ENCODE measurements at places on chromosomes 13 and 19.

DNA sequence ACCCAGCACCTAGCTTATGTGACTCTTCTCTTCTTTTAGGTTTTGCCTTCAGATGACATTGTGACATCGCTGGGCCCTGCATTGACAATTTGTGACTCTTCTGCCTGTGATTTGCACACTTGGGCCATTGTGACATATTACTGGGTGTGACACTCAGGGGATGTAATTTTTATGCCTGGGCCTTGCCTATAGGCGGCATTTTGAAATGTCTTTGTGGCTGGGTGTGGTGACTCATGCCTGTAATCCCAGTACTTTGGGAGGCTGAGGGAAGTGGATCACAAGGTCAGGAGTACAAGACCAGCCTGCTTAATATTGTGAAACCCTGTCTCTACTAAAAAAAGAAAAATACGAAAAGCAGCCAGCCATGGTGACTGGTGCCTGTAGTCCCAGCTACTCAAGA is 28.4 kb upstream of the ZNF681 start:
- H3K4me1 ChIP-seq: no peaks in the 10 kb centered on the region
- no peak overlapping the region for H3K27ac ChIP-seq

- no peaks in the 10 kb centered on the region for H3K27me3 ChIP-seq
- H3K4me1 ChIP-seq: no peaks in the 10 kb centered on the region
- H3K36me3 ChIP-seq: no peaks in the 10 kb centered on the region
- H3K27ac ChIP-seq: peak overlapping the region; percentile 73
Observed at GRCh38 chr13:20525144-20525600, 485 bp downstream of the CRYL1 start.

DNA sequence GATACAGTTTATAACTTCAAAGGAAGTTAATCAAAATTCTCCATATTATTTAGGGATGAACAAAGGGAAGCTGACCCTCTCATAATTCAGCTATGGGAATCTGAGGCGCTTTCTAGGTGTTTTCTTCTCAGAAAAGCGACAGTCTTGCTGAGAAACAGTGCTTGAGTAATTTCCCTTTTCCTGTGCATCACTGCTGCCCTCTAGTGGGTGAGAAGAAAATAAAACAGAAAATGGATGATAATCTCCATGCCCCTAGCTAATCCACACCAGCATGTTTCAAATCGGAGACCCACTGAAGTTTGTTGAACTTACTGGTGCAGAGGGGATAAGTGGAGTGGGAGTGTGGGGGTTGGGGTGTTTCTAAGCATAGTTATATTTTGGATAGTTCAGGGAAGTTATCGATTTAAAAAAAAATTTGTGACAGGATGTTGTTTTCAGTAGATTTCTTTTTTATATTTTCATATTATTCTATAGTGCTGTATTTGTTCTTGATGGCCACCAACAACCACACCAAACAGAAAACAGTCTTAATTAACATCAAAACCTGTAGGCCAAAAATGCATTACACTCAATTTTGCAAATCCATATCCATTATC is 21.4 kb downstream of the LCP1 start:
- H3K4me3 ChIP-seq: no peak overlapping the region
- H3K36me3 ChIP-seq: no peaks in the 10 kb centered on the region
- H3K27me3 ChIP-seq: no peaks in the 10 kb centered on the region
- DNase-seq: no peak

DNA sequence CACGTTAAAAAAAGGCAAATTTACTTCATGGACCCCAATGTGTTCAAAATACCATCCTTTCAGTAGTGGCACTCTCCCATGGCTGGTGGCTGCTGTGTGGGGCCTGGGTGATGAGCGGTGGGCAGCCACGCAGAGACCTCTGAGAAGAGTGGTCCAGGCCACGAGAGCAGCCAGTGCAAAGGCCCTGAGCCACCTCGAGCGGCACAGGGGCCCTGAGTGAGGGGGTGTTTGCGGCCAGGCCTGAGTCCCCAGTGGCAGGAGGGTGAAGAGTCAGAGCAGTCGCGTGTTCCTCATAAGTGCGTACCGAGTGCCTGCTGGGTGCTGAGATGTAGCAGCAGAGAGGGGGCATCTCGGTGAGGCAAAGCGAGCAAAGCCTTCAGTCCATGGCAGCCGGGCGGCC is 7.0 kb downstream of the ZNF444 start:
- H3K27ac ChIP-seq: no peak overlapping the region
- H3K4me1 ChIP-seq: peaks cover 41% of the 10 kb centered on the region
- no peak for DNase-seq
- H3K4me3 ChIP-seq: no peak overlapping the region

DNA sequence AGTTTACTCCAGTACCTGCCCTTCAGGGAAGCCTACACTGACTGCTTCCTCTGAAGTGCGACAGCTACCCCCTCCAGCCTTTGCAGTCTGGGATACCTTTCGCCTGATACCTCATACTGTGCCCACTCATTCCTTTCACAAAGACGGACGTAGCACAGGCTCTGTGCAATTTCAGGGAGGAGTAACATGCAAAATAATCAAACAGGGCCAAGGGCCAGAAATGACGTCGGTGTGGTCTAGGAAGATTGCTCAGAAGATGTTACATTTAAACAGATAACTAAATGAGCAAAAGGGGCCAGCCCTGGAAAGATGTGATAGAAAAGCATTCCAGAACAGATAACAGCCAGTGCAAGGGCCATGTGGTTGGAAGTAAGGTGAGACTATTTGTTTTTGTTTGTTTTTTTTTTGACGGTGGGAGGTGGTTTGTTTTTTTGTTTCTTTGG is 6.6 kb upstream of the DDX39A start:
- H3K4me3 ChIP-seq: no peak overlapping the region
- no peaks in the 10 kb centered on the region for H3K27me3 ChIP-seq
- H3K4me1 ChIP-seq: no peaks in the 10 kb centered on the region
- no peaks in the 10 kb centered on the region for H3K36me3 ChIP-seq
- no peak for DNase-seq
- no peak overlapping the region for H3K27ac ChIP-seq

- DNase-seq: peak; percentile 99
- no peak overlapping the region for H3K4me3 ChIP-seq
- no peaks in the 10 kb centered on the region for H3K36me3 ChIP-seq
Observed at GRCh38 chr19:18762125-18763023, 28.7 kb downstream of the COMP start.

DNA sequence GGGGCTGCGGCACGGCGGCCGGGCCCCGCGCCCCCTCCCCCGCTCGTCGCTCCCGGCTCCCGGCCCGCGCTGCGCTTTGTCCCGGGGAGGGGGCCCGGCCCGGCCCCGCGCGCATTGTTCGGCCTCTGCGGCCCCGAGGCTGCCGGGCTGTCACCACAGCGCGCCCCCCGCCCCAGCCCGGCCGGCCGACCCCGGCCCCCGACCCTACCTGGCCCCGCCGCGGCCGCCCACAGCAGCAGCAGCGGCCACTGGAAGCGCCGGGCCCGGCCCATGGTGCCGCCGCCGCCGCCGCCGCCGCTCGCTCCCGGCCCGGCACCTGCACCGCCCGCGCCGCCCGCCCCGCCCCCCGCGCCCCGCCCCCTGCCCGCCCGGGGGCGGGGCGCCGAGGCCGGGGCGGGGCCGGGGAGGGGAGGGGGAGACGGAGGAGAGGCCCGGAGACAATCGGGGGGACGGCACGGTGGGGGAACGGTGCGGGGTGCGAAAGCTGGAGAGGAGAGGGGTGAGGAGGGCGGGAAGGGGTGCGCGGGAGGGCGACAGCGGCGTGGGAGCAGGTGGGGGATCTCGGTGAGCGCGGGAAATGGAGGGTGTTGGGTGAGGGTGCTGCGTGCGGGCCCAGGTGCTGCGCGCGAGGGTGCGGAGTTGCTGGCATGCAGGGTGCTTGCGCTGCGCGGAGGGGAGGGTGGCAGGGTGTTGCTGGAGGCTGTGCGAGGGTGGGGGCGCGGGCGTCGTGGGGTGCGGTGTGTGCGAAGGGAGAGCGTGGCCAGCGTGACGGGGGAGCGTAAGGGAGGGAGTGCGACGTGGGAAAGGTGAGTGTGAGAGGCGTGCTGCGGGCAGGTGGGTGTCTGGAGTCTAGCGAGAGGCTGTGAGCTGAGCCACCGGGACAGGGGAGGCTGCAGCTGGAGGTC is at the start of gene CADM4:
TSS of gene CADM4 (minus strand) at position 332 of the 905 bp plus-strand sequence. CDS start at position 272, 60 bp downstream.
- no peaks in the 10 kb centered on the region for H3K36me3 ChIP-seq
- peak; percentile 41 for DNase-seq
- H3K4me3 ChIP-seq: peak within 1 kb of the TSS; percentile 53
- no peak within 1 kb of the TSS for H3K27ac ChIP-seq

- DNase-seq: no peak
- H3K27me3 ChIP-seq: no peaks in the 10 kb centered on the region
- H3K36me3 ChIP-seq: no peaks in the 10 kb centered on the region
- no peak overlapping the region for H3K27ac ChIP-seq
- no peaks in the 10 kb centered on the region for H3K4me1 ChIP-seq
Observed at GRCh38 chr13:75357576-75358289, 124.2 kb downstream of the TBC1D4 start.

- H3K4me3 ChIP-seq: no peak overlapping the region
- H3K27me3 ChIP-seq: no peaks in the 10 kb centered on the region
- no peak overlapping the region for H3K27ac ChIP-seq
Observed at GRCh38 chr19:31338069-31338776, 11.0 kb downstream of the TSHZ3 start.

- no peak for DNase-seq
- no peaks in the 10 kb centered on the region for H3K27me3 ChIP-seq
- peaks cover 3% of the 10 kb centered on the region for H3K4me1 ChIP-seq
- H3K4me3 ChIP-seq: no peak overlapping the region
Observed at GRCh38 chr13:75838366-75839005, 202.4 kb downstream of the LMO7 start.

- no peaks in the 10 kb centered on the region for H3K27me3 ChIP-seq
- no peaks in the 10 kb centered on the region for H3K36me3 ChIP-seq
- H3K4me3 ChIP-seq: no peak overlapping the region
- no peak overlapping the region for H3K27ac ChIP-seq
Observed at GRCh38 chr19:43789029-43789428, 8.3 kb upstream of the KCNN4 start.

DNA sequence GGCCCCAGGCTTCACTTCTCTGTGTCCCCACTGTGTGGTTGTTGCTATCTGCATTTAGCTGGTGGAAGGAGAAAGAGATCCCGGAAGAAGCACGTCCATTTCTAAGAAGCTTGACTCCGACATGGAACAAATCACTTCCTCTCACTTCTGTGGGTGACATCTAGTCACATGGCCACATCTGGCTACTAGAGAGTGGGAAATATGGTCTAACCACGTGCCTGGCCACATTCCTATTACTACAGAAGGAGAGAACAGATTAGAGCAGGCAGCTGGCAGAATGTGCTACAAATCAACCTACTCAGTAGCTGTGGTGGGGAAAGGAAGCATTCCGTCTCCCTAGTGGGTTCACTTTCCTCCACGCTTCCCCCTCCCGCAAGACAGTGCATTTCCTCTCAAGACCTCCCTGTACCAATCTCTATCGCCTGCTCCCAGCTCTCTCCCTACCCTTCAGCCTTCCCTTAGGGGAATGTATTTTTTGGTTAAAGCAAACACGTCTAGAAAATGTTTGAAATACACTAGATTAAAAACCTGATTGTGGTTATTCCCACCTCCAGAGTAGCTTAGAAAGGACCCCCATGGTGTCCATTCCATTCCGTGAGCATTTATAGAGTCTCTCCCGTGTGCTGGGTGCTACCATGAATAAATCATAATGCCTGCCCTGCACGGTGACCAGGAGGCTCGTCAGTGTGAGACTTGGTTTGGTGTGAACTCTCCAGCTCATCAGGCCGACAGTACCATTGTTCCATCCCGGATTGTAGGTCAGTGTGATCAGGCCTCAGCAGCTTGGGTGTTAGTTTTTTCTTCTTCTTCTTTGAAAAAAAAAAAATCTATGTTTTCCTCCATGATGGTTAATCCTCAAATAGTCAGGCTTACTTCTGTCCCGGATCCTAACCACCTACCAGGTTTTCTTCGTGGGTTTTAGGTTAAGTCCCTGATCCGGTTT is 8.0 kb upstream of the AMER2 start:
- no peaks in the 10 kb centered on the region for H3K27me3 ChIP-seq
- no peak for DNase-seq
- no peak overlapping the region for H3K4me3 ChIP-seq
- no peaks in the 10 kb centered on the region for H3K4me1 ChIP-seq

GRCh38 chr19:14118165-14119051 is 846 bp upstream of the PRKACA start:
- no peaks in the 10 kb centered on the region for H3K27me3 ChIP-seq
- peak; percentile 74 for DNase-seq
- H3K27ac ChIP-seq: peak overlapping the region; percentile 96
- H3K4me3 ChIP-seq: peak overlapping the region; percentile 28
- H3K4me1 ChIP-seq: peaks cover 21% of the 10 kb centered on the region
- no peaks in the 10 kb centered on the region for H3K36me3 ChIP-seq

DNA sequence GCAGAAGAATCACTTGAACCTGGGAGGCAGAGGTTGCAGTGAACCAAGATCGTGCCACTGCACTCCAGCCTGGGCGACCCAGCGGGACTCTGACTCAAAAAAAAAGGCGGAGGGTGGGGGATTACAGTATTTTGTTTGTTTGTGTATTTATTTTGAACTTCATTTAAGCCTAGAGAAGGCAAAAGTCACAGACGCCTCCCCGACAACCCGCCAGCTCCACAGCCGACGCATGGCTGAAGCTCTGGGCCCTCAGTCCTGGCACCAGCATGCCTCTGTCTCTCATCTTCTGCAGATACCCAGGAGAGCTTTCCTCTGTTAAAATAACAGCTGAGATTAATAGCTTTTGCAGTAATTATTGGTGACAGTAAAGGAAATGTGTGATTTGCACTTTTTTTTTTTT is 17.2 kb upstream of the PDCD5 start:
- DNase-seq: no peak
- H3K4me3 ChIP-seq: no peak overlapping the region
- H3K4me1 ChIP-seq: no peaks in the 10 kb centered on the region
- H3K27ac ChIP-seq: no peak overlapping the region
- no peaks in the 10 kb centered on the region for H3K36me3 ChIP-seq

DNA sequence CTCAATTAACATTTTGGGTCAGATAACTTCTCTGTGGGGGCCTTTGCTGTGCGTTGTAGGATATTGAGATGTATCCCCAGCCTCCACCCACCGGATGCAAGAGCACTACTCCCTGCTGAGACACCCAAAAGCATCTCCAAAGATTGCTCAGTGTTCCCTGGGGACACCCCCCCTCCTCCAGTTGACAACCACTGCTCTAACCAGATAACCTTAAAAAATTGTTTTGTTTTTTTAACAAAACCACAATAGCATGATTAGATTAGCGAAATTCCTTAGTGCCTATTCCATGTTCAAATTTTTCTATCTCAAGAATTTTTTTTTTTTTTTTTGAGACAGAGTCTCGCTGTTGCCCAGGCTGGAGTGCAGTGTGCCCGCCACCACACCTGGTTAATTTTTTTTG is 2.6 kb upstream of the EPN1 start:
- H3K4me1 ChIP-seq: peaks cover 5% of the 10 kb centered on the region
- H3K27ac ChIP-seq: no peak overlapping the region
- no peak overlapping the region for H3K4me3 ChIP-seq
- H3K27me3 ChIP-seq: no peaks in the 10 kb centered on the region
- H3K36me3 ChIP-seq: peaks cover 18% of the 10 kb centered on the region

All from pancreas (tissue), 10 donors.